ENCODE measurements at places on chromosomes 4 and X.

DNA sequence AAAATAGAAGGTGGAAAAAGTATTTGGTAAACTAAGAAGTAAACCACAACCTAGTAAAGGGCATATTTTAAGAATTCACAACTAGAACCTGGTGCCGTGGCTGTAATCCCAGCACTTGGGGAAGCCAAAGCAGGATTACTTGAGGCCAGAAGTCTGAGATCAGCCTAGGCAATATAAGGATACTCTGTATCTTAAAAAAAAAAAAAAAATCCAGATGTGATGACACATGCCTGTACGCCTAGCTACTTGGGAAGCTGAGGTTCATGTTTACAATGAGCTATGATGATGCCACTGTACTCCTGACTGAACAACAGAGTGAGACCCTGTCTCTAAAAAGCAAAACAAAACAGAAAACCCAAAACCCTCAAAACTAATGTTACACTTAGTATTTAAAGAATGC, 294.9 kb upstream of the ZCCHC13 start:
- DNase-seq = no peak

GRCh38 chr4:140211161-140211560, 57.2 kb upstream of the MAML3 start:
- DNase-seq = no peak

DNA sequence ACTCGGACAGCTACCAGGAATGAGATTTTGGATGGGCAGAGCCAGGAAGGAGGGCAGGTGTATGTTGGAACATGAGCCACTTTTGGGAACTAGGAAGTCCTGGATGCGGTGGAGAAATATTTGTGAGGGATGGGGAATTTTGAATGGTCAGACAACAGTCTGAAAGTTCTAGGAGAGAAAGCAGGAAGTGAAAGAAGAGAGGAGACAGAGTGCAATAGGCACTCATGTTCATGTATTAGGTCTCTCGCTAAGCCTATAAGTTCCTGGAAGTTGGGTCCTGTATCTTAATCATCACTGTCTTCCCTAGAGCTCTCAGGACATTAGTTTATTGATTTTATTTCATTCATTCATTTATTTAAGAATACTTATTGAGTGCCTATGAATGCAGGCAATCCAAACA, 65.7 kb upstream of the CITED1 start:
- DNase-seq = no peak

GRCh38 chr4:186067757-186068385, 1.1 kb upstream of the TLR3 start:
- DNase-seq = no peak

- DNase-seq = no peak
Measured at GRCh38 chr4:112145326-112145789, at the start of gene FAM241A. Gene FAM241A (plus strand): TSS chr4:112145454. CDS start chr4:112145581, 127 bp downstream.

GRCh38 chrX:144732588-144732987, 514.7 kb upstream of the SPANXN1 start:
- no peak for DNase-seq

DNA sequence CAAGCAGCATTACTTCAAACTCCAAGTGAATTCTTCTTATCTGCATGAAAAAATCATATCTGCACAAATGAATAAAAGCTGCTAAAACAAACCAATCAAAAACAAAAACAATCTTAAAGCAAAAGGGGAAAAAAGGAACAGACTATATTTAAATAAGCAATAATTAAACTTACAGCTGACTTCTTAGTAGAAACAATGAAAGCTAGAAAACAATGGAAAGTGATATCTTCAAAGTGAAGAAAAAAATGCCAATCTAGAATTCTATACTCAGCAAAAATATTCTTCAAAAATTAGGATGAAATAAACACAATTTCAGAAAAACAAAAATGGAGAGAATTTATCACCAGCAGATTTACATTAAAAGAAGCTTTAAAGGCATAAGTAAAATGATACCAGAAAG, 20.0 kb downstream of the STBD1 start:
- no peak for DNase-seq

GRCh38 chr4:176013476-176014247, 52.0 kb upstream of the WDR17 start:
- no peak for DNase-seq

DNA sequence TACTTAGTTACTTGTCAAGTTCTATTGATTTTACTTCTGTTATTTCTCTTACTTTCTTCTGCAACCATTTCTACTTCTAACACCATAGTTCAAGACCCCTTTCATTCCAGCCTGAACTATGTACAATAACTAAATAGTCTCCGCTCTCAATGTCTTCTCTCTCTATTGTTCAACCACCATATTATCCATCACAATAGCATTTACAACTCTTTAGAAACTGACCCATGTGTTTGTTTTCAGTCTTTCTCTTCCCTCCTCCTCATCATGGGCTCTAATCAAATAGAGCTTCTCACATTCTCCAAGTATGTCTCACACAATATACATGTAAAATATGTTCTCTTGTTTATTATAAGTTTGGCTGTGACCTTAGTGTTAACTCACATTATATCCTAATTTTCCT, 143.6 kb downstream of the ZAR1 start:
- DNase-seq = no peak

- no peak for DNase-seq
Measured at GRCh38 chr4:86608757-86609375, 14.8 kb downstream of the PTPN13 start.

GRCh38 chr4:87306056-87306455, 16.6 kb downstream of the HSD17B13 start:
- DNase-seq = no peak

- no peak for DNase-seq
Measured at GRCh38 chr4:7759216-7759615, 180.4 kb downstream of the AFAP1 start.

DNA sequence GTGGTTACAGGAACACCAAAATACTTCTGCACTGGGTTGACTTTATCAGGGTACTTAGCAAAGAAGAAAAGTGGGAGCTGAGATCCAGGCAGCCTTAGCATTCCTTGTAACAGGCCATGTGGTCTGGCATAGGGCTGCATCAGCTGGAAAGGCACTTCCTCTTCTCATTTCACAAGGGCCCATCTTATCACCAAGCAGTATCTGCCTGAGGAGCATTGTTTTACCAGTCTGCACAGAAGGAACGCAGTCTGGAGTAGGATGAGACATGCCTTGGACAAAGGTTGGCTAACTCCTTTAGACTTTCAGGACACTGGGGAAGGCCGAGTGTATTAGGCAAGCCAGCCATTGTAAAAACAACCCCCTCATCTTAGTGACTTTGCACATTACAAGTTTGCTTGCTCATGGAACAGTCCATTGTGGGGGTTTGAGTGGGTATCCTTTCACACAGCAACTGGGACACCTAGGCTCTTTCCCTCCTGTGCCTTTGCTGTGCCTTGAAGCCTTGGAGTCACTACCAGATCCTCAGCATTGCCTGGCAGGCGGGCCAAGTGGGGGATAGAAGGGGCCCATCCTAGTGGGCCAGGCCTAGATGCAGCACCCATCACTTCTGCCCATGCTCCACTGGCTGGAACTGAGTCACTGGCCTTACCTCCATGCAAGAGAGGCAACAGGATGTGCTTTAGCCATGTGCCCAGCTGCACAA, 4.6 kb downstream of the SUV39H1 start:
- DNase-seq = no peak

- DNase-seq = no peak
Measured at GRCh38 chr4:150357829-150358228, 224.1 kb upstream of the MAB21L2 start.

- DNase-seq = no peak
Measured at GRCh38 chr4:88003261-88003660, 4.2 kb upstream of the PKD2 start.

DNA sequence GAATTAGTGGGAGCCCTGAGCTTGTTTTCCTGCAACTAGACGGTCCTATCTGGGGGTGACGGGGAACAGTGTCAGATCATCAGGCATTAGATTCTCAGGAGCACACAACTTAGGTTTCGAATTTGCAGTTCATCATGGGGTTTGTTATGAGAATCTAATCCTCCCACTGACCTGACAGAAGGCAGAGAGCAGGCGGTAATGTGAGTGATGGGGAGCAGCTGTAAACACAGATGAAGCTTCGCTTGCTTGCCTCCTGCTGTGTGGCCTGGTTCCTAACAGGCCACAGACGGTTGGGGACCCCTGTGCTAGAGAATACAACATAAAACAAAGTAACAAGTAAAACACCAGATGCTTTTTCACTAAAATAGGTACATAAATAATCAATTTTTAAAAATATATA, 86.2 kb upstream of the BLTP1 start:
- DNase-seq = no peak

DNA sequence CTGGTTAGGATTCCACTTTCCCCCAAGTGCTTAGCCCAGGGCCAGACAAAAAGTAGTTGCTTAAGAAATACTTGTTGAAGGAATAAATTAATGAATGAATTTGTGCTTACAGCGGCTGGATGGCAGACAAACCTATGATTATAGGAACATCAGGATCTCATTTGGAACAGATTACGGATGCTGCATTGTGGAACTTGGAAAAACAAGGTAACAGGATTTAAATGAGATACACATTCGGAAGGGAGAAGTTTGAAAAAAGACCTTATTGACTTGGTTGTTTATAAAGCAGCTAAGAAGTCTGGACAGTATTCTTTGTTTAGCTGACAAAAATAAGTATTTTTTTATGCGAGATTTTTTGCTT, 572 bp downstream of the EXOSC9 start:
- DNase-seq = no peak

- no peak for DNase-seq
Measured at GRCh38 chrX:65679071-65679540, 11.7 kb downstream of the MSN start.

- no peak for DNase-seq
Measured at GRCh38 chr4:183098019-183098722, 886 bp upstream of the WWC2 start.

DNA sequence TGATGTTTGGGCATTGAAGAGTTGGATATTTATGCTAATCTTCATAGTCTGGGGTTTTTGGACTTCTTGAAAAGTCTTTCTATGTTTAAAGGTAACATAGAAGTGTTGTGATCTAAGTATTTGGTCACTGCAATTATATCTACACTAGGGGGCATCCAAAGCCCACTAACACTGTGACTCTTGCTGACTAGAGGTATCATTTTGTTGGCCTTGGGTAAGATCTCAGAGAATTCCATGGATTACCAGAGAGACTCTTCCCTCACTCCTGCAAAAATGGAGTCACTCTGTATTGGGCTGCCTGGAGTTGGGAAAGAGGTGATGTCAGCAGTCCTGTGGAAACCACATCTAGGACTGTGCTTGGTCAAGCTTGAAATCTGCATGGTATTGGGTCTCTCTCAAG, 1077.6 kb downstream of the FAM133A start:
- DNase-seq = no peak

DNA sequence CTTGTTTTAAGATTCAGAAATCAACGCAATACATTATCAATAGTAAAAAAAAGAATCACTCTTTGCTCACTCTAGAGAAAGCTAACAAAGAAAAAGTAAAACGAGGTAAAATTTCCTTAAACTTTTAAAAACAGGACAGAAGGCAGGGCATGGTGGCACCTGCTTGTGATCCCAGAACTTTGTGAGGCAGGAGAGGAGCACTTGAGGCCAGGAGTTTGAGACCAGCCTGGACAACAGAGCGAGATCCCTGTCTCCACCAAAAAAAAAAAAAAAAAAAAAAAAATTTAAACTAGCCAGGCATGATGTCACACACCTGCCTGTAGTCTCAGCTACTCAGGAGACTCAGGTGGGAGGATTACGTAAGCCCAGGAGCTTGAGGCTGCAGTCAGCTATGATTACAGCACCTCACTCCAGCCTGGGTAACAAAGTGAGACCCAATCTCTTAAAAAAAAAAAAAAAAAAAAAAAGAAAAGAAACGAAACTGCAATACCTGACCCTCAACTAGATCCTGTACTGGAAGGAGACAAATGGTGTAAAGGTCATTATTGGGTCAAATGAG, 3.5 kb downstream of the CCNI start:
- DNase-seq = no peak

- no peak for DNase-seq
Measured at GRCh38 chrX:118025226-118025625, 91.4 kb downstream of the KLHL13 start.

GRCh38 chrX:25131055-25131454, 115.3 kb upstream of the ARX start:
- no peak for DNase-seq

- no peak for DNase-seq
Measured at GRCh38 chr4:120723105-120723504, 199.4 kb downstream of the PRDM5 start.

DNA sequence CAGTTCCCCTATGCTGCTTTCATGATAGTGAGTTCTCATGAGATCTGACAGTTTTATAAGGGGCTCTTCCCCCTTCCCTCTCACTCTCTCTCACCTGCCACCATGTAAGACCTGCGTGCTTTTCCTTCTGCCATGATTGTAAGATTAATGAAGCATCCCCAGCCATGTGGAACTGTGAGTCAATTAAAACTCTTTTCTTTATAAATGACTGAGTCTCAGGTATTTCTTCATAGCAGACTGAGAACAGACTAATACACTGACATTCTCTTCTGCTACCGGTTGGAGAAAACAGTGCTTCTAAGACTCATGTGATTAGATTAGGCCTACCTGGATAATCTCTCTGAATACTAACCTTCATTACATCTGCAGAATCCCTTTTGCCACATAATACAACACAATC, 45.4 kb upstream of the TRPC5OS start:
- DNase-seq = no peak

GRCh38 chr4:145132511-145133098, 34.5 kb downstream of the ABCE1 start:
- DNase-seq = no peak

GRCh38 chr4:15683143-15683495, 1.5 kb downstream of the FAM200B start:
- no peak for DNase-seq

DNA sequence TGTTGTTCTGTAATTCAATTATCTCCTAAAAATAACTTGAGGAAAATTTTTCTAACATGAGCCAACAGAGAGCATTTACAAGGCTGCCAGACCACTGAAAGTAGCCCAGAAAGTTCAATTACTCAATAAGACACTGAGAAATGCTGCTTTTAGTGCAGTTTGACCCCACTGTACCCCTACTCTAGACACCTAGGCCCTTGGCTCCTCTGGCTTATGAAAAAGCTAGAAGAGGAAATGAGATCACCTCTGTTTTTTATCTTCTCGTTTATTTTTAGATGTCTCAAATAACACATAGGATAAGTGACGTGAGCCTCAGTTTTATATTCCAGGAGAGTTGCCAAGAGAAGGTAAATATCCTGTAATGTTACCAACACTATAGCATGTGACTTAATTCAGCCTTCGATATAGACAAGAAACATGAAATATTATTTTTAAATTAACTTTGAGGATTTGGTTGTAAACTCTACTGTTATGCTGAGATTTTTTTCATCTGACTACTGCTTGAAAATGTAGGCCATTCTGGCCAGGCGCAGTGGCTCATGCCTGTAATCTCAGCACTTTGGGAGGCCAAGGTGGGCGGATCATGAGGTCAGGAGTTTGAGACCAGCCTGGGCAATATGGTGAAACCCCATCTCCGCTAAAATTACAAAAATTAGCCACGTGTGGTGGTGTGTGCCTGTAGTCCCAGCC, 24.4 kb downstream of the TNIP3 start:
- no peak for DNase-seq

GRCh38 chr4:161160718-161161117, 1003.1 kb downstream of the FSTL5 start:
- no peak for DNase-seq

GRCh38 chrX:130645955-130646583, 244.3 kb downstream of the RBMX2 start:
- DNase-seq = no peak

- DNase-seq = no peak
Measured at GRCh38 chr4:94582517-94582916, 130.8 kb downstream of the PDLIM5 start.

- DNase-seq = no peak
Measured at GRCh38 chrX:119999087-119999634, 55.6 kb upstream of the NKAP start.
